ENCODE measurements at places on chromosomes 1 and 21.

DNA sequence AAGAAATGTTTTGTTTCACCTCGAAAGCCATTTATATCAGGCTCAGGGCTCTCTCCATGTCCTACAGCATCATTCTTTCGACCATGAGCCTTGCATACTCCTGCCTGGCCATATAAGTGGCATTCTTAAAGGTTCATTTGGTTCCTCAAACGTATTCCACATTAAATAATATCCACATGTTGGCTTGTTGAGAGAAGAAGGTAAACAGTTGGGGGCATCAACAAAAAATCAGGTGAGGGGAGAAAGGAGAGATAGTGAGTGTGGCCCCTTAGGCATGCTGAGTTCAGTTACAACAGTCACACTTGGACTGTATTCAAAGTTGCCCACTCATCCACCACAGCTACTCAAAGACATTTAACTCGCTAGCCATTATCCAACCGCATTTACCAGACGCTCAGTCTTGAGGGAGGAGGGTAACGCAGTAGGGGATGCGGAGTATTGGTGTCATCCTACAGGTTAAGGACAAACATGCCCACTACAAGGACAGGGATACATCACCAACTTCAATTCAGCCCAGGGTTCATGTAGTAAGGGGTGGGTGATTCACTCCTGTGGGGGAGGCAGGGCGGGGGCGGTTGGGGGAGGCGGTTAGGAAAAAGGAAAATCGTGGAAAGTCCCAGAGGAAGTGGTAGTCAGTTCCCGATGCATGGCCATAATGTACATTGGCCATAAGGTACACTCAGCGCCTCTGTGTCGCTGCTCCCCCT lies 1.4 kb downstream of the ZNF697 start:
- DNase-seq: no peak

GRCh38 chr1:22105611-22106207 lies 37.2 kb downstream of the WNT4 start:
- DNase-seq: no peak

DNA sequence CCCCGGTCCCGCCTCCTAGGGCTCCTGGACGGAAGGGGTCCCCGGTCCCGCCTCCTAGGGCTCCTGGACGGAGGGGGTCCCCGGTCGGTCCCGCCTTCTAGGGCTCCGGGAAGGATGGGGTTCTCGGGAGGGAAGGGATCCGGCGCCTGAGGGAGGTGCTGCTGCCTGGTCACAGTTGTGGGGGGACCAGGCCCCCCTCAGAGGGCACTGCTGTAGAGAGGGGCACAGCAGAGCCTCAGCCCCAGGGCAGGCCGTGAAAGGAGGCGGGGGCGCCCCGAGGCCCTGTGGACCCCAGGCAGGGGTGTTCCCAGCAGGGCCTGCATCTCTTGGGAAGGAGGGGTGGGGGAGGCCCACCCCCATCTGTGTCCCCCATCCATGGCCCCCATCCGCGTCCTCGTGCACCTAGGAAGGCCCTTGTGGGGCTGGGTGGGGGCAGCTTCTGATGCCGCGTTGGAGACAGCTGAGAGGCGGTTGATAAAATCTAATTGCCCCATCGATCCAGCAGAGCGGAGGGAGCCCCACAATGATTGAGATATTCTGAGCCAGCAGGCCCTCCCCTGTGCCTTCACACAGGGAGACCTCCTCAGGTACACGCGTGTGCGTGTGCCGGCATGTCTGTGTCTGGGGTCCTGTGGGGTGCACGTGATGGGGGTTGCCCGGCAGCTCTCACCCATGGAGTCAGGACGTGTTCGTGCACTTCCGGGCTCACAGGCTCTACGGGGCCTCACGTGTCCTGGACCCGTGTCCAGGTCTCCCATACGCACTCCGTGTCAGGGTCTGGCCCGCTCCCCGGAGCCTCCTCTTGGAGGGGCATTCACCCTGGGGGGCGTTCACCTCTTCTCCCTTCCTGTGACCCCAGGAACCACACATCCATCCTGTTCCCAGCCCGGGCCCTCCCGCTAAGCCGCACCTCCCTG lies 12.9 kb downstream of the SAMD11 start:
- no peak for DNase-seq

DNA sequence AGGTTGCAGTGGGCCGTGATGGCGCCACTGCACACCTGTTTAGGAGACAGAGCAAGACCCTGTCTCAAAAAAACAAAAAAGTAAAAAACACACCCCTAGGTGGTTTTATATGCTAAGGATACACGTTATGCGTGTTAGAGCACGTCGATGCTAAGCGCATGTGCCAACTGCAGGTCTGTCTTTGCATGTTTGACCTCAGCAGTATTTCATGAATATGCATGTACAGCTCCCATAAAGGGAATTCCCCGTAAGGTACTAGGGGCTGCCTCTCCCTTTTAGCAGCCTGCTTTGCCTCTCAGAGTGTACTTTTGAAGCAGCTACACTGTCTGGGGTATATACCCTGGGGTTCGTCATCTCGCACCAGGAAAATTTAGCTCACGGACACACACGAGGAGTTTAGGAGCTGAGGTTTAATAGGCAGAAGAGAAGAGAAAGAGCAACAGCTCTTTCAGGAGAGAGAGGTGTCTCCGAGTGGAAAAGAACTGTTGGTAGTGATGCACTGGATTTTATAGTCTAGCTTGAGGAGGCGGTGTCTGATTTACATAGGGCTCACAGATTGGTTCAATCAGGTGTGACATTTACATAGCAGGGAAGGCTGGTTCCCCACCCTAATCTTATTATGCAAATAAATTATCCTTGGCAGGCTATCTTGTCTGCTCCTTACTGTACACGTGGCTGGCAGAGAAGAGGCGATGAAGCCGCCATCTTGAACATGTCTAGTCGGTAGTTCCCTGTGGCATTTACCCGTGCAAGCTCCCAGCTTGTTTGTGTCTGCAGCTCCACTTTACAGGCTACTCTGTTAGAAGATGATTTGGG lies 4.2 kb upstream of the OTUD3 start:
- DNase-seq: no peak

- DNase-seq: no peak
Measured at GRCh38 chr21:43273708-43274021, 104.9 kb downstream of the CRYAA start.

DNA sequence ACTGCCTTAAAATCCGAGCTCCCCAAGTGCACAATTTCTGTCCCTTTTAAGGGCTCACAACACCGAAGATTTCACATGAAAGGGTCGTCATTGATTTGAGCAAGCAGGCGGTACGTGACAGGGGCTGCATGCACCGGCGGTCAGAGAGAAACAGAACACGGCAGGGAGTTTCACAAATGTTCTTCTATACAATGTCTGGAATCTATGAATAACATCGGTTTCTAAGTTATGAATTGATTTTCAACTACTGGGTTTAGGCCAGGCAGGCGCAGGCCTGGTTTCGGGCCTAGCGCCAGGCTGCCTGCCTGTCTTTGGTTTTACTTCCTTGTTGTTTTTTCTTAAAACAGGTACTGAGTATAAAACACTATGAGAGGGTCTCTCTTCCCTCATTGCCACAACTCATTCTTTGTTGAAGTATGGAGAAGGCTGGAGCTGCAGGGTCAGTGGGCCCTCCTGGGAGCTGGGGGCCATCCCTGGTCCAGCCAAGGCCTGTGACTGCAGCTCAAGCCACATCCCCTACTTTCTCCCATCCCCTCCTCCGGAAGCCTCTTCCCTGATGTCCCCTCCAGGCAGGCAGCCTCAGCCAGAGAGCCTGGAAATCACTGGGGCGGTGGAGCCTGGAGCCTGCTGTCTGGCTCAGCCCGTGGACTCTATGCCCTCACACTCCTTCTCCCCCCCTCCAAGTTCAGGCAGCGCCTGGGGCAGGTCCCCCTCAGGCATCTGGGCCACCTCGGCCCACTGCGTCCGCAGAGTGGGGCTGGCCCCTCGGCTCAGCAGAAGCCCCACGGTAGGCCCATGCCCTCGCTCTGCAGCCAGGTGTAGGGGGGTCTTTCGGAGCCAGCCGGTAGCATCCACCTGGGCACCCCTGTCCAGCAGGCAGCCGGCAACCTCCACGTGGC lies 2.4 kb downstream of the ANKRD65 start:
- no peak for DNase-seq

DNA sequence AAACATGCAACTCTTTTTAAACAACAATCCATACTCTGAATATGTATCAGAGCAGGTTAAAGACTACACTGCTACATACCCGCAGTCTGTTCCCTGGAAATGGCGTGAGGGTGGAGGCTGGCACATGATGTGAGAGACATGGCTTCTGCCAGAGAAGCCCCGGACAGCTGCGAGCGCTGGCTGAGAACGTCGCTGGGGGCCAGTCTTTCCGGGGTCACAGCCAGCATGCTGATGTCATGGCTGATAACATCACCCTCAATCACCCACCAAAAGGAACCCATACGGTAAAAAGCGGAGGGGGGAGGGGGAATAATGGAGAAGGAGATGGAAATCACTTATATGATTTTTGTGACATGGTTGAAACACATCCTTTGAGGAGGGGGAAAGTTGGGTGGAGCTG lies 29.1 kb downstream of the C1orf198 start:
- DNase-seq: no peak

DNA sequence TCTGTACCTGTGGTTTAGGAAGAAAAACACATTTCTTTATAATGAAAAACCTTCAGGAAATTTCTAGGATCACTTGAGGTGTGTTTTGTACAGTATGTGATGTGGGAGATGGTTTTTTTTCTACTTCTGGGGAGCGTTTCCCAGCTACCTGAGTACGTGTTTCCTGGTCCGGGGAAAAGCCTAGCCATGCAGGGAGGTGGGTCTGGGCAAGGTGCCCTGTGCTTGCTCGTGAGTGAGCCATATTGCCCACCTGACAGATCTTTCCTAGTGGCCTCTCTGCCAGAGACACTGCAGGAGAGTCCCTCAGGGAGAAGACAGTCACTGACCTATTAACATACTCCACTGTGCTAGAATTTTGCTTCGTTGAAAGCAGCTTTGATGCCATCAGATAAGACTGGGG lies 41.3 kb downstream of the TRPM2 start:
- DNase-seq: no peak

DNA sequence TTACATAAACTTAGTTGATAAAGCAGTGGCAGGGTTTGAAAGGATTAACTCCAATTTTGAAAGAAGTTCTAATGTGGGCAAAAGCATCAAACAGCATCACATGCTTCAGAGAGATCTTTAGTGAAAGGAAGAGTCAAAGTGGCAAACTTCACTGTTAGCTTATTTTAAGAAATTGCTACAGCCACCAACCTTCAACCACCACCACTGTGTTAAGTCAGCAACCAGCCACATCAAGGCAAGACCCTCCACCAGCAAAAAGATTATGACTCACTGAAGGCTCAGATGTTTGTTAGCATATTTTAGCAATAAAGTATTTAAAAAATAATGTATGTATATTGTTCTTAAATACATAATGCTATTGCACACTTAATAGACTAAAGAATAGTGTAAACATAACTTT lies 21.3 kb upstream of the MAGI3 start:
- DNase-seq: no peak

GRCh38 chr1:55071477-55071876 lies 32.1 kb downstream of the PCSK9 start:
- DNase-seq: peak; percentile 12

GRCh38 chr1:201226859-201227488 lies 36.4 kb downstream of the IGFN1 start:
- DNase-seq: no peak

DNA sequence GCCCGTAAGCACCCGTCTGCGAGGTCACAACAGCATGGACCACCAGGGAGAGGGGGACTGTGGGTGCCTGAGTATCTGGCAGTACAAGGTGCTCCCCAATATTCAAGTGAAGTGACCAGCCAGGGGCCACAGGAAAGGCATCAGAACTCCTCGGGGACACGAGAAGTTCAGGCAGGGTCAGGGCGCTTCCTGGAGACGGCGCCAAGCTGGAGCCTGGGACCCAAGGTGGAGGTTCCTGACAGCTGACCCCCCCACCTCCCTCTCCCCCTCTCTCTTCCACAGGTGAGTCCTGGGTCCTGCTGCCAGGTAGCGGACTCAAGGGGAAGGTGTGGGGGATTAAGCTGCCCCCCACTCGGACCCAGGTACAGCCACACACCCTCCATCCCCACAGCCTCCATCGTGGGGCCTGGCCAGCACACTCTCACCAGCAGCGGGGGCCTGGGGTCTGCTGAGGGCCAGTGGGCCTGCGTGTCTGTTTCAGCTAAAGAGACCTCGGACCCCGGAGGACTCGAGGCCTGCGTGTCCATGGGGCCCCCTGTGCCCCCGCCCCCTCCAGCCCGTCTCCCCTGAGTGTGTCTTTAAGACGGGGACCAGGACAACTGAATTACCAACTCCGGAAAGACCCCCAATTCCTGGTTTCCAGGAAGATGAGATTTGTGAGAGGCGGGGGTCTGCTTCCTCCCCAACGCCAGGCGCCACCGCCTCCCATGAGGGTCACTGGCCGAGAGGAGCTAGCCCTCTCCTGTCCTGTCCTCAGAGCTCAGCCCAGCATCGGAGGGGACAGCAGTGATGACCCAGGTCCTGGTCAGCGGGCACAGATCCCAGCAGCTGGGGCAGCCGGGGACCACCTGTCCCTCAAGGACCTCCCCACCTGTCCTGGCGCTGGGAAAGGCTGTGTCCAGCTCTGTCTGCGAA lies 6.2 kb downstream of the TNFRSF18 start:
- no peak for DNase-seq

All from right renal pelvis (tissue), 4 donors.